ENCODE measurements at places on chromosomes 5 and 9.
A peak's percentile ranks its signal among the peaks of the same experiment; 100 is the strongest.

DNA sequence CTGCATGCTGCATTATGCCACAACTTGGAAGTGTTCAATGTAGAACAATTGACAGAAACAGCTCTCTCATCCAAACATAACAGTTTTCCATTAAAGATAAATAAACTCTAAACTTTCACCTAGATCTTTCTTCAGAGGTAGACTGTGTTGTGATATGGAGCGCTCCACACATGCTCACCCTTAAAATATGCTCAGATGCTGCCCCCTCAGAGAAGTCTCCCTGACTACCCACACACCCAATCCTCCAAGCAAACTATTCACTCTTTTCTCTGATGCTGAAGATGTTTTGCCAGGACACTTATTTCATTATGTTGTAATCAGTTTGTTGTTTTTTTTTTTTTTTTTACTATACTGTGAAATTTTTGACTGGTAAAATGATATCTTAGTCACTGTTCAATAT is 206.6 kb upstream of the RASA1 start:
- DNase-seq: no peak

DNA sequence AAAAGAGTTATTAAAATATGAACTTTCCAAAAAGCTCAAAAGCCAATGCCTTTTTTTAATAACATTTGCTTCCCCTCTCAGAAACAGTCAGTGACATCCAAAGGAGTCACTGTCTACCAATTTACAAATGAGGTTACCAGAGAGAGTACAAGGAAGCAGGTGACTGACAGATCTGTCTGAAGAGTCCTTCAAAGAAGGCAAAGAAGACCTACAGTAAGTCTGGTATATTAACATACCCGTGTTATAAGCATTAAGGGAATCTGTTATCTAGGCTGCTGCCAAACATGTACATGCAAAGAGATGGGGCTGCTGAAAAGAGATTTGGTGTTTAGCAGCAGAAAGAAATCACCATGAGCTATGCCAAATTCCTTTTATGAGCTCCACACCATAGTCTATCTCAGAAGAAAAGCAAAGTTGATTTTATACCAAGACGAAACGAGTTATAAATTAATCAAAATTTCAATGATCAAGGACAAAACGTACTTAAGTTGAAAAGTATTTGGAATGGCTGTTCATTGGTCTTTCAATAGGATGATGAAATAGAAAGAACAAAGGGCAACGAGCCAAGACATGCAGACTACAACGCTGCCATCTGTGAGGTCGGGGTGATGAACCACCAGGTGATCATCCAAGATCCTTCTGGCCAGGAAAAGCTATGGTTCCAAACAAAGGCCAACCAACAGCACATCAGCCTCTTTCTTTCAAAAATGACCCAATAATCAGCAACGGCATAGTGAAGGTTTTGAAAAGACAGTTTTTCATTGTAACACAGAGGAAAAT is 8.1 kb downstream of the PRELID2 start:
- no peak for DNase-seq

DNA sequence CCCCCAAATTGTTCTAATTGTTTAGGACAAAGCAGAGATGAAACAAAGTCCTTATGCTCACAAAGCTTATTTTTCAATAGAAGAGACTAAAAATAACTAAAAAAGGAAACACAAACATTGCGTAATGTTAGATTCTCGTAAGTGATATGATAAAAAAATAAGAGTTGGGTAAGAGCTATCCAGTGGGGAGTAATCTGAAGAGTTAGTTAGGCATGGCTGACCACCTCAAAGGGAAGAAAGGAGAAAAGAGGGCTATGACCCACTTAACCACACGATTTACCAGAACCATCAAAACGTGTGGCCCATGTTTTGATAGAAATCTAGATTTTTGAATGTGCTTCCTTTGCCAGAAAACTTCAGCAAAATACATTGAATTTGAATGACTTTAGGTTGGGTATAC is 1296.8 kb upstream of the NUDT12 start:
- DNase-seq: no peak

GRCh38 chr9:79447308-79447605 is 124.5 kb upstream of the TLE4 start:
- no peak for DNase-seq

GRCh38 chr5:149062371-149063016 is 368 bp downstream of the SH3TC2 start:
- peak; percentile 97 for DNase-seq
